Pancreas (tissue), 10 donors: ENCODE measurements at places on chromosomes 12 and 14. TPM values are rescaled to one million over a fixed set of nuclear protein-coding genes. Genes with fewer than 3 reads are reported as not detected.

DNA sequence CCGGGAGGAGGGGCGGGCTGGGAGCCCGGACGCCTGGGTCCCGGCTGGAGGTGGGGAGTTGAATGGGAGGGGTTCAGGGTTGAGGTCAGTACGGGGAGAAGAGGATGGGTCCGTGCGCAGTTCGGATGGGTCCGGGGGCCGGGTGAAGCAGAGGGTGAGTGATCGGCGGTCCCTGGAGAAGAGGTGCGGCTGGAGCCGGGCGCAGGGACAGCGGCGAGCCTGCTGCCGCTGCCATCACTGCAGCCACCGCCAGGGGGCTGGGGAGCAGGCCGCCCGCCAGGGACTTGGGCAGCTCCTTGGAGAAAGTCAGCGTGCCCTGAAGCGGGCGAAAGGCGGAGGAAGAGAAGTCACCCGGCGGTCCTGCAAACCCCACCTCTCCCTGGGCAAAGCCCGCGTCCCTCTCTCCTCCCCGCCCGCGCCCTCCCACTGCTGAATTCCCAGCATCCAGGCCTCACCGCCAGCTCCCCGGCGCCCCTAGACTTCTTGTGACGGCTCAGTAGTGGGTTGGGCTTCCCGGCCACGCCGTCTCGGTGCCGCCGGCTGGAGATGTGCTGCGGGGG lies 6.0 kb upstream of the GPR84 start:
- H3K4me1 ChIP-seq: peaks cover 3% of the 10 kb centered on the region
- no peaks in the 10 kb centered on the region for H3K27me3 ChIP-seq
- H3K36me3 ChIP-seq: no peaks in the 10 kb centered on the region

- H3K36me3 ChIP-seq: no peaks in the 10 kb centered on the region
- H3K4me3 ChIP-seq: no peak overlapping the region
- H3K27ac ChIP-seq: no peak overlapping the region
- H3K4me1 ChIP-seq: no peaks in the 10 kb centered on the region
- H3K27me3 ChIP-seq: no peaks in the 10 kb centered on the region
Observed at GRCh38 chr12:111254106-111254505, 114.8 kb downstream of the PHETA1 start.

DNA sequence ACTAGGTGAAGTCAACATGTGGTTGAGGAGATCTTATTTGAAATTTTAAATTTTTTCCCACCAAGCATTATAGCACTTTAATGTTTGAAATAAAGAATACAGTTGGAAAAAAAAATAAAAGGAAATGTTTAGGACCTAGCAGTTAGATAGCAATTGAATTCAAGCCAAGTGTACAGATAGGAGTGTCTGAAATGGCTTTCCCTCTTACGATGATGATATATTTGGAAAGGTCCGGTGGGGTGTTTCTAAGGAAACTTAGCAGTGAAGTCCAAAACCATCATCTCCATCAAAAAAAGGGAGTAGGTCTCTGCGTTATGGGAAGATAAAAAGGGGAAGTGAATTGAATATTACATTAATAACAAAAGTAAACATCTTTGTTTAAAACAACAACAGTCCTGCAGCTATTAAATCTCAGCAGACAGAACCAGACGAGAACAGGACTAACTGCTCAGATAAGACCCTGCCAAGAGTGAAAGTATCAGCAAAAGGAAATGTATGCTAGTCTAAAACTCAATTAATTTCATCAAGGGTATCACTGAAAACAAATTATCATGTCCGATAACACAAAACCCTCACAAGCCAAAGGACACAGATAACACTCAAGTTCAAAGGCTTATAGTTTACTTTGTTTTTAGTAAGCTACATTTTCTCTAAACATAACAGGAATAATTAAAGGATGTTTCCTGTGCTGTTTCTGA lies 242.0 kb downstream of the BMP4 start:
- H3K36me3 ChIP-seq: no peaks in the 10 kb centered on the region
- DNase-seq: no peak
- H3K27ac ChIP-seq: no peak overlapping the region
- no peak overlapping the region for H3K4me3 ChIP-seq
- no peaks in the 10 kb centered on the region for H3K27me3 ChIP-seq

- no peak overlapping the region for H3K27ac ChIP-seq
- no peaks in the 10 kb centered on the region for H3K4me1 ChIP-seq
- no peak for DNase-seq
- H3K4me3 ChIP-seq: no peak overlapping the region
- H3K36me3 ChIP-seq: no peaks in the 10 kb centered on the region
- H3K27me3 ChIP-seq: no peaks in the 10 kb centered on the region
Observed at GRCh38 chr12:76726626-76727025, 37.3 kb upstream of the ZDHHC17 start.

DNA sequence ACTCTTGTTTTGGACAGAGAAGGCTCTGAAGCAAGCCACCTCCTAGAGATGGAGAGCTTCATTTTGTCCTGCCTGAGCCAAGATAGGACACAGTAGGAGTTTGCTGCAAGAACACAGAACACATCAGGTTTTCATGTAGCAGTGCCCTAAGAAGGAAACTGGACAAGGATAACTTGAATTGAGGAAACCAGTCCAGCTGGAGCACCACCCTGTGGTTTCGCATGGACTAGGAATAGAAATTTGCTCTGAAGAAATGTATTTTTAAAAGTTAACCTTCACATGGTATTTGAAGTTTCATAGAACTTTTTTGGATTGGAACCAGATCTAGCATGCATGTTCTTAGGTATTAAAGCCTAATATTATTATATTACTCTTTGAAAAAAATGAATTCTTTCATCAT lies 68.8 kb downstream of the RERG start:
- H3K4me1 ChIP-seq: no peaks in the 10 kb centered on the region
- no peak for DNase-seq
- H3K27me3 ChIP-seq: no peaks in the 10 kb centered on the region
- H3K4me3 ChIP-seq: no peak overlapping the region

DNA sequence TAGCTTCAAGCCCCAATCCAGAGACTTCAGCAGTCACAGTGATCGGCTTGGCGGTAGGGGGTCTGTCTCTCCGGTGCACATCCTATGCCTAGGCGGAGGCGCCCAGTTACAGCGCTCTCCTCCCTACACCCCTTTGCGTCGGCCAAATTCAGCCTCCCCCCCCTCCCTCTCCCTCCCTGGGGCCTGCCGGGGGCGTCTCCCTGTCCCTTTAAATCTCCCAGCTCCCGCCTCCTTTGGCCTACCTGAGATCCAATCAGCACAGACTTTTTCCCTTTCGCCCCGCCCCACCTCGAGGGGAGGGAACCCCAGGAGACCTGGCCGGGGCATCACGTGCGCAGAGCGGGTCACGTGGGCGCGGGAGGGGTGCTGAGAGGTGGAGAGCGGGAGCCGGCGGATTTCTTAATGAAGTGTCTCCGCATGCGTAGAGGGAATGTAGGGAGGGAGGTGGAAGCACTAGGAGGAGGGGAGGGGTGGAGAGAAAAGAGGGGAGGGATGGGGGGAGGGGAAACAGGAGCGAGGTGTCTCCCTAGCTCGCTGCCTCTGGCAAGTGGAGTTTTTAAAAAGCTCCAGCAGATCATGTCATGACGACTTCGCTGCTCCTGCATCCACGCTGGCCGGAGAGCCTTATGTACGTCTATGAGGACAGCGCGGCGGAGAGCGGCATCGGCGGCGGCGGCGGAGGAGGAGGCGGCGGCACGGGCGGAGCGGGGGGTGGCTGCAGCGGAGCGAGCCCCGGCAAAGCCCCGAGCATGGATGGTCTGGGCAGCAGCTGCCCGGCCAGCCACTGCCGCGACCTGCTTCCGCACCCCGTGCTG lies at the start of gene HOXC13:
TSS of gene HOXC13 (plus strand) at position 506 of the 815 bp plus-strand sequence. CDS start at position 582, 76 bp downstream.
- no peaks in the 10 kb centered on the region for H3K4me1 ChIP-seq
- peaks cover 30% of the 10 kb centered on the region for H3K27me3 ChIP-seq
- peak; percentile 68 for DNase-seq
- no peak within 1 kb of the TSS for H3K27ac ChIP-seq

Gene OR10G2
- not detected for total RNA-seq

Gene SERPINA12
- total RNA-seq: not detected

Gene CEBPE
- total RNA-seq: not detected
